NCI-H1930 (cell line): ENCODE measurements at places on chromosomes 2 and 18.

GRCh38 chr2:69717861-69718273 is 24.1 kb upstream of the ANXA4 start:
- no peak for DNase-seq

- no peak for DNase-seq
Observed at GRCh38 chr18:46433121-46433826, 223.7 kb downstream of the LOXHD1 start.

- DNase-seq, result no peak
Observed at GRCh38 chr2:240095556-240096523, 40.3 kb downstream of the COPS9 start.

DNA sequence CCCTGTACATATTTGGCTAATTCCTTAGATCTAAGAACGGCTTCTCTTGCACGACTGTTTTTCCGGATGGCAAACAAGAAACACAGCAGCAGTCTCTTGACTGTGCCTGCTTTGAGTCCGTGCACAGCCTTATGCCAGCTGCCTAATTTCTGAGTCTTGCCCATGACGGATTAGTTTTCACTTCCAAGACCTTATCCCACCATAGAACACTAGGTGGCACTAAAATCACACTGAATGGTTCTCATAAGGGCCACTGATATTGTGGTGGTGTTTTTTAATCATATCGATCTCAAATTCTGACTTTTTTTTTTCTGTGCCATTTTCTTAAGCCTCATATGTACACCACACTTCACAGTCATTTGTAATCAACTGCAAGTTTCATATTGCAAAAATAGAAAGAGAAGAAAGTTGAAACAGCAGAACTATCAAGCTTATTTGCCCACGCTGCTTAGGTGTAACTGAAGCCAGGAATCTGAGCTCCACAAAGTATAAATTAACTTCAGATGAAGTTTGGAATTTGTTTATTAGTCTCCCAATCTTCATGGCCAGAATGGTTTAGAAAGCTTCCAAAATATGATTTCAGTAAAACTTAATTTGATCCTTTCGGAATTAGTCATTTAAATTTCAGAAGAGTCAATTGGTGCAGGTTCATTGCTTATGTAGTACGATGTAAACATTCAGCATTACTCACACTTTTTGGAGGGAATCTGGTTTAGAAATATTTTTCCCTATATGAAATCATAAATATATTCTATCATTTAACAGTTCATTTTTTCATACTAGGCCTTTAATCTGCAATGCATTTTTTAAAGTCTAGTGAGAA is 45.5 kb upstream of the SCN7A start:
- peak; percentile 37 for DNase-seq

DNA sequence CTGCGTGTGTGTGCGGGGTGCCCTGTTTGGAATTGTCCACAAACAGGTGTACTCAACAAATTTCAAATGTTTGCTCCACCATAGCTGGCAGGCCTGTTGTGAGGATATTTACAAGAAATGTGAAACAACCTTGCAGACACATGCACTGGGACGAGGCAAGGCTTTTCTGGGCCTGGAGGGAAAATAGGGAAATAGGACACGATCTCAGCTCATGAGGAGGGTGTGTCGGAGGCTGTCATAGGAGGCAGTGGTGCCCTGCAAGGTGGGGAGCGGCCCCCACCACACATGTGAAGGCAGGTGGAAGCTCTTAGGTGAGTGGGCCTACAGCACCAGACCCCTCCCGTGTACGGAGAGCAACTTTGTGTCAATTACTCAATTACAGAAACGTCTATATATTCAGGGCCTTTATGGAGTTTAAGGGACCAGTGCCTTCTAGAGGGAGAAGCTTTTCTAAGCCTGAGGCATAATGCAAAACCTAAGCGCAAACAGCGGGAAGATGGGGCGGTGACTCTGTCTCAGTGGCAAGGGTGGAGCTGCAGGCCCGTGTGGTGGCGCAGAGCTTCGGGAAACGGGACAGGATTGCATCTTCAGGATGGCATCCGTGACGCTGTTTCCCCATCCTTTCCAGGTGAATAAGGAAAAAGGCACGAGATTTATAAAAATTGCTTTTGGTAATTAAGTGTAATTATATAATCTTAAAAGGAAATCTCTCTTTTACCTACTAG is 48.0 kb downstream of the RNF144A start:
- no peak for DNase-seq

- no peak for DNase-seq
Observed at GRCh38 chr18:58152891-58153290, 108.9 kb downstream of the NEDD4L start.
